Suppressor macrophage treated with lipopolysaccharide for 4 hours (primary cell): ENCODE measurements at places on chromosomes 2 and 18.

- DNase-seq: no peak
Observed at GRCh38 chr18:2681993-2682603, 26.6 kb downstream of the SMCHD1 start.

GRCh38 chr2:65130664-65131175 is 814 bp upstream of the RAB1A start:
- DNase-seq: no peak

GRCh38 chr18:1968801-1969498 is 602.4 kb downstream of the METTL4 start:
- no peak for DNase-seq

DNA sequence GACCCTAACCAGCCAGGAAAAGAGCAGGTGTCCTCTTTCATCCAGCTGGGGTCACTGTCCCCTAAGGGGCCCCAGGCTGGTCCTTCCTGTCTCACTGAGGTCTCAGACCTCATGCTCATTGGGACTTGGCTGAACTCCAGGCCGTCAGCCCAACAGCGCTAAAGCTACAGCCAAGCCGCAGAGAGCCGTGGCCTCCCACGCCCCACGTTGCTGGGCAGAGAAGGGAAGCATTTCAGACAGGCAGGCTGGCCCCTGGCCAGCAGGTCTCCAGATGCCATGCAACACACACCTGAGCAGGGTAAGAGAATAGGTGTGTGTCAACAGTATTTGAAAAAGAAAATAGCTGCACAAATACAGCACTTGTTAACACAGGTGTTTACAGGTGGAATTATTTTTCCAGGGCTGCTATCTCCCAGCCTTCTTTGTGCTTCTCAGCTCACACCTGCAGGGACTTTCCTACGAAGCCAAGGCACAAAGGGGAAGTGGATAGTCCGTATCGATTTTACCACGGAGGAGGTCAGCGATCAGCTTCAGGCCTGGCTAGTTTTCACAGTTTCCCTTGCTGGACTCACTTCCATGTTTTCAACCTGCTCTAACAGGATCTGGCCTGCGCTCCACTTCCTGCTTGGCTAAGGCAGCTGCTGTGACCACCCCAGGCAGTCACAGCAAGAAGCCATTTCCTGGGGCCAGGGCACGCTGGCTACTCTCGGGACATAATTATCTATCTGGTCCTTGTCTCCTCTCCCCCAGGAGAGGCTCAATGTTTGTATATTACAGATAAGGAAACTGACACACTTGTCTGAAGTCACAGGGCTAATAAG is 156.1 kb upstream of the ID2 start:
- peak; percentile 72 for DNase-seq

GRCh38 chr2:12168791-12169388 is 422.5 kb downstream of the LPIN1 start:
- DNase-seq: peak; percentile 92

GRCh38 chr2:61538920-61539520 is 864 bp upstream of the XPO1 start:
- peak; percentile 14 for DNase-seq

- no peak for DNase-seq
Observed at GRCh38 chr2:83055376-83056010, 1403.6 kb downstream of the SUCLG1 start.

DNA sequence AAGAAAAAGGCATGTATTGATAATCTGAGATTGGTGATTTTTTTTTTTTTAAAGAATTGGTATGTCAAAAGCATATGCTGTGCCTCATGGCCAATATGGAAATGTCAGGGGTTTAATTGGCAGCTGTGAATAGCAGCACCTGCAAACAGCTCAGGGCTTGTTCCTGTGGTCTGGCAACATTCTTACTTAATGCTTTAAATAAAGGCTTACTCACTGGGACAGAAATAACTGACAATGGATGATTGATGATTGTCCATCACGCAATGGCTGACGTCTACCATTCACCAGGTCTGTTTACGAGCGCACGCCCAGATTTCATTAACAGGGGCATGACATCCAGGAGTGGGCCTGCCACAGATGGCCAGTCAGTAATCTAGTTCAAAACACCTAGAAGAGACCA is 66.7 kb downstream of the ETAA1 start:
- no peak for DNase-seq

DNA sequence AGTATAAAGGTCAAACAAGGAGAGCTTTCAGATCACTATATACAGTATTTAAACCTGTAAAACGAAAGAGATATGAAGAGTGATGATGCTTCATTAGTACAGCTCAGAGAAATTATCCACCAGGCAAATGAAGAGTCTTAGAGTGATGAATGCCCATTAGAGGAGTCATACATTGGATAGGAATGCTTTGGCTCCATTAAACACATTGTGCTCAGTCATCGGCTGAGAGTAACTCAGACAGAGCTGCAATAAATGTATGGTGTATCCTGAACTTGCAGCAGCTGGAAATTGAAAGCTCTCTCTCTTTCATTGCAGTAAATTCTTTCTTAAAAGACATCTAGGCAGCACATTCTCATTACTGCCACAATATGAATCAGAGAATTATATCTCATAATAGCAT is 340.8 kb upstream of the SPHKAP start:
- DNase-seq: no peak

GRCh38 chr2:219958941-219959340 is 331.5 kb downstream of the SLC4A3 start:
- DNase-seq: no peak

DNA sequence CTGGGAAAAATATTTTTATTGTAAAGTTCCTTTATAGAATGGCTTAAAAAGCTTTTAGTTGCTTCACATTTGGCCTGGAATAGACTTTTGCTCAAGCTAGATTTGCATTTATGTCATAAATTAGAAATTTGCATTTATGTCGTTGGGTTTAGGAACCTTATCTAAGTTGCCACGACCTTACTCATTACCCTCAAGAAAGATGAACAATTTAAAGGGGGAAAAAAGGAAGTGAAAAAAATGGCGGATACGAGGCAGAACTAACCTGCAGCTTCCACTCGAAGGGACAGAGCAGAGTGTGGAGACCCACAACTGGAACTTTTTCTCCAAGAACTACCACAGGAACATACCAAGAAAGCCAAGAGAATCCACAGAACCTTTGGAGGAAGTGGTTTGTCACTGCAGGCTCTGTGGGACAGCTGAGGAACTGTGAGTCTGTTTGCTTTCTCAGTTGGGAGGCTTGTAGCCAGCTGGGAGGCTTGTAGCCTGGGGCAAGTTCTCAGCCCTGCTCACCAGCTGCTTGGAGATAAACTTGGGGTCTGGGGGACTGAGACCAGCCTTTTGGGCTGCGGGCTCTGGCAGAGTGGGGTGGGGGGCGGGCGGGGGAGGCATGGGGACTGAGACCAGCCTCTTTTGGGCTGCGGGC is 349.9 kb upstream of the MEIS1 start:
- DNase-seq: no peak

DNA sequence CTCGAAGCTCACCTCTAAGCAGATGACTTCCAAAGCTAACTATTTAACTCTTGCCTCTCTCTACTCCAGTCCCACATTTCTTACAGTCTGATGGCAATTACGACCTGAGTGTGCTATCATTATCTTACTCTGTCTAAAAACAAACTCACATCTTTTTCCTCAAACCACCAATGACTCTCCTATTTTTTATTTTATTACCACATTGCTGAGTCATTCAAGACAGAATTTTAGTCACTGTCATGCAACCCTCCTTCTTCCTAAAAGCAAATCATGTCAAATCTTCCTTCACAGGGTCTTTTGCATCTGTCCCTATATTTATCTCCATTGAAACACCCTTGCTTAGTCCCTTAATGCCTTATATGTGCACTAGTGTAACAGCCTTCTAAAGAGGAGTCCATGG is 34.6 kb upstream of the C2orf15 start:
- DNase-seq: peak; percentile 42

DNA sequence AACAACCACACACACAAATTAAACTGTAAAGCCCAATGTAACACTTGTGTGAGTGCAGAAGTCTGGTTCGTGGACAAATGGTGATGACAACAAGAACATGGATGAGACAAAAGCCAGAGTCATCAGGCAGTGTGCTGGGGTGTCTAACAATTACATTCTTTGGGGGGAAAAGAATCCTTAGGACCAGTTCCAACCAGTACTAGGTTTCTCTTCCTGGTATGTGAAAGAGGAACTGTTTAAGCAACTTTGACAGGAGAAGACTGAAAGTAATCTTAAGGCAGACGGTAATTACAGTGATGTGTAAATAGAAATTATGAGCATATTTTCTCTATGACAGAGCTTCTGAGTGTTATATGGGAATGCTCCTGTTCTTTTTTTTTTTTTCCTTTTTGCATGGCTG is 133.4 kb downstream of the AFF3 start:
- DNase-seq: peak; percentile 50

DNA sequence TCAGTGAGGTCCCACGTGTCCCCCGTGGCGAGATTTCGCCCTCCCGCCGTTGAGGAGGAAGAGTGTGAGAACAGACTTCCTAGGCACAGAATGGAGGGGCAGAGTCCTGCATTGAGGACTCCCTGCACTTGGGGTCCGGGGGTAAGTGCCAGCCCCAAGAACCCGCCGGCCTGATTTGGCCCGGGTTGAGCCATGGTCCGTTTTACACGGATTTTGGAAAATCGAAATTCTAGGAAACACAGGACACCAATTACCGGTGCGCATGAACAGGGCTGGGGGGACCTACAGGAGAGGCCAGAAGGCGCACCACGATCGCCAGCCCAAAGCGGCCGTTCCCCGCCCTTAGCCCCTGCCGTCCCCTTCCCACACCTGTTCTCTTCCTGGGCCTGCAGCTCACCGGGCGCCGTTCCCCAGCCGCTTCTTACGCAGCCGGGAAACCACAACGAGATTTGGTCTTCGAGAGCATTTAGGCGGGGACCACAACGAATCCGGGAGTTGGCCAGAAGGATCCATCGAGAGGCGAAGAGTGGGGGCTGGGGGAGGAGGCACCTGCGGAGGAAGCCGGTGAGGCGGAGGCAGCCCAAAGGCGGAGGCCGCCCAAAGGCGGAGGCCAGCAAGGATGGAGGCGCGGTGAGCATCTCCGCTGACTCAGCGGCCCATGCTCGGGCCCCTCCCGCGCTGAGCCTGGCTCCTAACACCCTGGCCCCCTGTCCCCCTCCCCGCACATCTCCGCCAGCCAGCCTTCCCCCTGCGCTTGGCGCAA is 464 bp upstream of the TLX2 start:
- DNase-seq: no peak

DNA sequence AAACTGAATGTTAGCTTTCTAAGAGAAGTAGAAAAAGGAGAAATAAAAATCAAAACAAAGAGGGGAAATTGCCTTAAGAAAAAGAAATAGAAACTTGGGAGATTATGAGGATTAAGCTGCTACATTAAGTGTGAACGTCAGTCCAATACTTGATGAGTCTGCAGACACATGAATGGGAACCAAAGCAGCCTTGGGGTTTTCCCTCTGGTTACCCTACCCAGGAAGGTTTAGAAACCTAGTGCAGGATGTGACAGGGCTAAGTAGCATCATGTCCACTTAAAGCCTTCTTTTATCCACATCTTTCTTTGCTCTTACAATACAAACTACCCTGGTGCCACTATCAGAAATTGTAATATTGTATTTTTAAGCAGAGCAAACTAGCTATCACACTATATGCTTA is 22.3 kb downstream of the SLC35F5 start:
- peak; percentile 76 for DNase-seq

DNA sequence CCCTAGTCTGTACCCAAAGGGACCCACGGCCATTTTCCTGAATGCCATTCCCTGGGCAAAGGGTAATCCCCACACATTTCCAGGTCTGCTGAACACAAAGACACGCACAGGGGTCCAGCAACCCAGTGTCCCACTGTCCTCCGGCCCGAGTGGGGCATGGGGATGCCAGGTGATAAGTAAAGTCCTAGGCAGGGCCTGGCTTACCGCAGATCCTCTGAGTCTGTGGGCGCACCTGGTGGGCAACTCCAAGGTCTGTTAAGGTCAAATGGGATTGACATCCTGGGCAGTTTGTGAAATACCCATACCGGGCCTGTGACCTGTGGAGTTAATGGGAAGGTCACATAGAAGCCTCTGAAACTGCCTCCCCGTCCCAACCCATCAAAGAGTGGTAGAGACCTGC is 116.1 kb downstream of the EIPR1 start:
- DNase-seq: no peak

GRCh38 chr2:181776336-181776735 is 96.0 kb upstream of the NEUROD1 start:
- DNase-seq: no peak

DNA sequence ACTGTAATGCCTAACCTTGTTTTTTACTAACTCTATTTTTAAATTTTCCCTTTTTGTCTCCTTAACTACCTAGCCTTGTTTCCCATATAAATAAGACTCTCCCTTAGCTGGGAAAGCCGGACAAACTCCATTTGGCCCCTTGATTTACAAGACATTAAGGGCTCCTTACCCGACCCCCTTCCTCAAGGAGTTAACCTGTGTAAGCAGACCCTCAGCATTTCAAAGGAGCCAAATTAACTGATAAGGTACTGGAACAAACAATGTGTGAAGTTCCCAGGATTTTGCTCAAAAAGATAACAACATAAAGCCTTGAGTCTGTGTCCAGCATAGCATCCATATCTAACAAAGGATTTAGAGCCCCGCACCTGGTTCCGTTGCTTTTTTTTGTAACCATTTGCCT is 59.6 kb upstream of the C2orf15 start:
- DNase-seq: no peak

- DNase-seq: no peak
Observed at GRCh38 chr2:85743304-85743978, 10.3 kb upstream of the ATOH8 start.

DNA sequence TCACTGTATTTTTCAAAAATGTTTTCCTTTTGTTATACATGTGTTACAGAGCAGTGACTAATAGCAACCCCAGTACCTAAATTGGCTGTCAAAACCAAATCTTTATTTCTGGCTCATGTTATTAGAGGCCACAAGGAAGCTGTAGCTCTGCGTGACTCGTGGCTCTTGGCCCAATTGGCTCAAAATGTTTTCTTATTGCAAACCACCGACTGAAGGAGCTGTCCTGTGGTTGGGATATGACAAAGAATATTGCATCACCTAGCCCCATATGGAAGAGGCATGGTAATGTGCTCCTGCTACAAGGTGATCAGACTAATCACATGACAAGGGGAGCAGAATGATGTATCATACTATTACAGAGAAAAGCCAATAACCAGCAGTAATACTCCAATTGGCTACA is 1058.5 kb downstream of the CBLN2 start:
- DNase-seq: no peak

DNA sequence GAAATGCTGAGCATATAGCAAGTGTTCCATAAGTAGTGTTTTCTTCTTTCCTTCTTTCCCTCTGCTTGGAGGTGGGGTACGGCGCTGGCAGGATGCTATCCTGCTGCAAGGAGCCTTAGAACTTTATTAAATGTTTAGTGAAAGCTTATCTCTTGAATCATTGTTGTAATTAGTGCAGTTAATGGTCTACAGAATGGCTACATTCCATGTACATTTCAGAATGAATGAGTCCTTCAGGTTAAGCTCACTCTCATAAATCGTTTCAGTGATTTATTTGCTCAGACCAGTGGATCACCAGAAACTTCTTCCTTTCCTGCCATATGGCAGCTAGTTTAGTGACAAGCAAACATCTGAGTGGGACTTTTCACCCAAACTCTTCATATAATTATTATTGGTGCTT is 3.3 kb upstream of the YWHAQ start:
- no peak for DNase-seq

- DNase-seq: no peak
Observed at GRCh38 chr2:241812730-241813643, 4.0 kb downstream of the NEU4 start.
